ENCODE measurements at places on chromosomes 6 and 20. TPM values are rescaled to one million over a fixed set of nuclear protein-coding genes. Genes with fewer than 3 reads are reported as not detected.

- DNase-seq: no peak
Observed at GRCh38 chr6:5674141-5674540, 332.6 kb downstream of the NRN1 start.

DNA sequence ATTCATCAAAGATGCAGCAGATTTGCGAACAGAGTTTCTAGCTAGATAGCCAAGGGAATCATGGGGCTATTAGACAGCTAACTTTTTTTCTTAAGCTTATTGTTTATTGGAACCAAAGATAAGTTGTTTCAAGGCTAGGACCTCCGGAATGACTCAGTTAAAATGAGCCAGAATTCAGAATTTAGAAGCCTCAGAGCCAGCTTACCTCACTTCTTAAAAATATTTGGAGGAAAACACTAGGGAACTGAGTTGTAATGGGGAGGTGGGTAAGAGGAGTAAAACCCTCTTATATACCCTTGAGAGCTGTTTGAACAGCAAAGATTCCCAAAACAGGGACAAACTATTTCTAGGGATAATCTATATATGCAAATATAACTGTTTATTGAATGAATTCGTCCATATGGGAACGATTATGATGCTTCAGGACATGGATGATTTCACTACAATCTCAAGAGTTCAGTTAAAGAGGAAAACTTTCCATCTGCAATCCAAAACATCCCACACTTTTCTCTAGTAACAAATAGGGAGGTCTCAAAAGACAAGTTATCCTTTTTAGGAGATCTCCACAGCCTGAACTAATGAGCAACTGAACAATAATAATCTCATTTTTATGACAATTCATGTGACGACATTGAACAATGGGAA is 12.6 kb upstream of the CARMIL1 start:
- no peak for DNase-seq

DNA sequence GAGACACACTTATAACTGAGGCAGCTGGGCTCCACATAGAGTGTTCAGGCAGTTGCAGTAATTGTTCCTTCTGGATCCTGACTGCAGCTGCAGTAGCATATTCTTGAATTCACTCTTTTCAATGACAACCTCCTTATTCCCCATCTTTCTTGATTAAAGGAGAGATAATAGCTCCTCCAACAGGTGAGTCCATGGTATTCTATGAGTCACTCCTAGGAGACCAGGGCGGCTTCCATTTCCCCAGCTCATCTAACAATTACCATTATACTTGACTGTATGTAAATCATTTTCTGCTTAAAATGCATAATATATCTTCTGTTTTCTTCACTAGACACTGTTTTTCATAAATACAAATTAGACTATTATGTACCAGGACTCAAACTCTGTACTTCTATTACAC is 62.4 kb downstream of the TENT5A start:
- no peak for DNase-seq

- DNase-seq: no peak
Observed at GRCh38 chr20:51747182-51747911, 20.8 kb downstream of the ATP9A start.

GRCh38 chr6:149750136-149750609 is 632 bp downstream of the PCMT1 start:
- DNase-seq: peak; percentile 61

- DNase-seq: no peak
Observed at GRCh38 chr6:146336191-146336590, 207.4 kb upstream of the RAB32 start.

GRCh38 chr6:145569140-145569539 is 166.2 kb downstream of the EPM2A start:
- DNase-seq: no peak

DNA sequence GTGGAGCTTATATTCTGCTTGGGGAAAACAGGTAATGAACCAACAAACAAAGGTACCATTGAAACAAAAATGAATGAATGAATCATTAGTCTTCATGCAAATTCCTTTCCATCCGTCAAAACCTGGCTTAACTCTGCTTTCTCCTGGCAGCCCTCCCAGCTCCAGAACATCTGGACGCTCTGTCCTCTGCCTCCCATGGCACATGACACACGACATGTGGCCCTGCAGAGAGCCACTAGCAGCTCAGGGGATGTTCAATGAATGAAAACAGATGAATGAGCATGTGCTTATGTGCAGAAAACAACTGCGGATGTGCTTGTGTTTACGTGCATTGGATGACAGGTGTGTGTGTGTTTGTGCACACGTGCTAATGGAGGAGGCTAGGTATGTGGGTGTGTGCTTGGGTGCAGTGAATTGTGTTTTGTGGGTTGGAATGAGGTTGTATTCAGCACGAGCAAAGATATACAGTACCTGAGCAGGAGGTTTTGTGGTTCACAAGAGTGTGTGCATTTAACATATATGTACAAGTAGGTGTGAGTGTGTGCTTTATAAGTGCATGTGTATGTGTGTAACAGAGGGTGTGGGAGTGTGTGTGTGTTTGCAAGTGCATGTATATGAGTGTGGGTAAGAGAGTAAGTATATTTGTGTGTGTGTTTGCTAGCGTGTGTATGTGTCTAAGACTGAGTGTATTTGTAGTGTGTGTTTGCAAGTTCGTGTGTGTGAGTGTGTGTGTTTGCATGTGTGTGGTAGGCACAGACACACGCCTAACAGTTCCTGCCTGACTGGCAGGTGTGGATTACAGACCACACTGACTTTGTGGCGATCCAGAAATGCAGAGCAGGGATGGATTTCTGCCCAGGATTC is 374.1 kb upstream of the SULF2 start:
- DNase-seq: no peak

GRCh38 chr6:157239671-157240058 is 83.7 kb downstream of the TMEM242 start:
- DNase-seq: no peak

- DNase-seq: no peak
Observed at GRCh38 chr20:37866051-37866450, 36.9 kb upstream of the VSTM2L start.

DNA sequence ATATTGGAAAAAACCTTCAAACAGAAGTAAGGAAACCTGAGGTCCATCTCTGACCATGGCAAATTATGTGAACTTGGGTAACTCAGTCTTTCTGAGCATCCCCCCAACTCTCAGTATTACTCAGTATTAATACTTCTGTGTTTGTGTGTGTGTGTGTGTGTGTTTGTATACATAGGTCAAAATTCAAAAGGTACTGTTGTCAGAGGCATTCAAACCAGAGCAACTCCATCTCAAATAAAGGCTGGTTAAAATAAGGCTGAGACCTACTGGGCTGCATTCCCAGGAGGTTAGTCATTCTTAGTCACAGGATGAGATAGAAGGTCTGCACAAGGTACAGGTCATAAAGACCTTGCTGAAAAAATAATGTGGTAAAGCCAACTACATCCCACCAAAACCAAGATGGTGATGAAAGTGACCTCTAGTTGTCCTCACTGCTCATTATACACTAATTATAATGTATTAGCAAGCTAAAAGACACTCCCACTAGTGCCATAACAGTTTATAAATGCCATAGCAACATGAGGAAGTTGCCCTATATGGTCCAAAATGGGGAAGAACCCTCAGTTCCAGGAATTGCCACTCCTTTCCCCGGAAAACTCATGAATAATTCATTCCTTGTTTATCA is 33.3 kb upstream of the SLC22A16 start:
- DNase-seq: no peak

DNA sequence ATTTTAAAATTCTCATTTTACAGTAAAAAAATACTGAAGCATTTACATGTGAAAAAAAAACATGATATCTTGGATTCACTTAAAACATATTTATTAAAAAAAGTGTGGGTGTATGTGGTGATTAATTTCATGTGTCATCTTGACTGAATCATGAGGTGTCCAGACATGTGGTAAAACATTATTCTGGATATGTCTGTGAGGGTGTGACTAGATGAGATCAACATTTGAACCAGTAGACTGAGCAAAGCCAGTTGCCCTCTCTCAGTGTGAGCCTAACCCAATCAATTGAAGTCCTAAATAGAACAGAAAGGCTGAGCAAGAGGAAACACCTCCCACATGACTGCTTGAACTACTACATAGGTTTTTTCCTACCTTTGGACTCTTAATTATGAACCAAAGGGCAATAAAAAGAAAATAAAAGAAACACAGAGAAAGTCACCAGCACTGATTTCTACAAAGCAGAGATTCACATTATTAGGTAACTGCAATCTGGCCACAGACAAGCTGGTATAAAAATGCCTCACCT is 90.5 kb upstream of the VGLL2 start:
- DNase-seq: no peak

GRCh38 chr20:59598625-59599310 is 5.6 kb upstream of the PHACTR3 start:
- no peak for DNase-seq

DNA sequence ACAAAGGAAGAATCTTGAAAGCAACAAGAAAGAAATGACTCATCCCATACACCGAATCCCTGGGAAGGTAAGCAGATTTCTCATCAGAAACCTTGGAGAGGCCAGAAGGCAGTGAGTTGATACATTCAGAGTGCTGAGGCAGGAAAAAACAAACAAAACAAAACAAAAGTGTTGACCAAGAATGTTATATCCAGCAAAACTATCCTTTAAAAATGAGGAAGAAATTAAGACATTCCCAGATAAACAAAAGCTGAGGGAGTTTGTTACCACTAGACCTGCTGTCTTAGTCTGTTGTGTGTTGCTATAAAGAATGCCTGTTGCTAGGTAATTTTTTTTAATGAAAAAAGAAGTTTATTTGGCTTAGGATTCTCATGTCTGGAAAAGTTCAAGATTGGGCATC is 33.7 kb upstream of the PPP1R3G start:
- no peak for DNase-seq

DNA sequence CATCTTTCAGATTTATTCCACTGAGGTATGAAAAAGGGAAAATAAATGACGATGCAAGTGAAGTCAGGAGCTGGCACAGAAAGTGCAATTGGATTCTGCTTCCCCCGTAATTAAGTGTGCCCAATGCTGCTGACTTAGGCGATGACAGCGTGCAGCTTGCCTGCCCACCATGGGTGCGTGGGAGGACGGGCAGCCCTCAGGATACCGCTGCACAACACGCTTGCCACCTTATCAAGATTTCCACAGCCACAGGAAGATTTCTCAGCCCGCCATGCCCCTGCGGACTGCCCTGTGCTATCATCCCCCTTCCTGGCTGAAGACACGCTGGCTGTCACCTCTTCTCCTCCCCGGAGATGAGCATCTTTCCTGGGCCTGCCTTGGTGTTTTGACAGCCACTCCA is 103.3 kb upstream of the BACH2 start:
- no peak for DNase-seq

GRCh38 chr20:16007962-16008361 is 565.3 kb downstream of the KIF16B start:
- DNase-seq: no peak

GRCh38 chr6:150271501-150272263 is 97.1 kb upstream of the IYD start:
- no peak for DNase-seq

GRCh38 chr6:48474830-48475229 is 363.8 kb upstream of the PTCHD4 start:
- no peak for DNase-seq

DNA sequence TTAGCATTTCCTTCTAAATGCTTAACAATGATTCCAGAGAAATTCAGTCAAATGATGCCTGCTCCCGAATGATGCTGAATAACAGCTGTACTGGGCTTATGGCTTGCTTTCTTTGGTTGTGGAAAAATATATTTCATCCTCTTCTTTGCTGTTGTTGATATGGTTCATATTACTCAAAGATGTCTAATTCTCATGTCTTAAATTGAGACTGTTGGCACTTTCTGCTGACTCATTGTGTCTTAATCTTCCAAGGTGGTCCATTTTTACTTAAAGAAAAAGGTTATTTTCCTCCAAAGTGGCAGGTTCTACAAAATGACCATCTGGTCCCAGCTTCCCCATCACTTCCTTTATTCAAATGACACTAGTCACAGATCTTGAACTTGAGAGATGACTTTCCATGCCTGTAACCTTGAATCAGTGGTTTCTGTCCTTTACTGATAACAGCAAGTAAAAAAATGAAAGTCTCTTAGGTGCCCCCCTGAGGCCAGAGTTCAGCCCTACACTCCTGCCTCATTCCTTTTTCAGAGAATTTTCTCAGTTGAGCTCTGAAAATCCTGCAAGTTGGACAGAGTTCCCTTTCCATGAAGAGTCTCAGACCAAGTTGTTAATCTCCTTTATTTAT is 6.9 kb downstream of the SNAP25 start:
- no peak for DNase-seq

- no peak for DNase-seq
Observed at GRCh38 chr6:140460267-140460666, 1085.8 kb upstream of the CITED2 start.

DNA sequence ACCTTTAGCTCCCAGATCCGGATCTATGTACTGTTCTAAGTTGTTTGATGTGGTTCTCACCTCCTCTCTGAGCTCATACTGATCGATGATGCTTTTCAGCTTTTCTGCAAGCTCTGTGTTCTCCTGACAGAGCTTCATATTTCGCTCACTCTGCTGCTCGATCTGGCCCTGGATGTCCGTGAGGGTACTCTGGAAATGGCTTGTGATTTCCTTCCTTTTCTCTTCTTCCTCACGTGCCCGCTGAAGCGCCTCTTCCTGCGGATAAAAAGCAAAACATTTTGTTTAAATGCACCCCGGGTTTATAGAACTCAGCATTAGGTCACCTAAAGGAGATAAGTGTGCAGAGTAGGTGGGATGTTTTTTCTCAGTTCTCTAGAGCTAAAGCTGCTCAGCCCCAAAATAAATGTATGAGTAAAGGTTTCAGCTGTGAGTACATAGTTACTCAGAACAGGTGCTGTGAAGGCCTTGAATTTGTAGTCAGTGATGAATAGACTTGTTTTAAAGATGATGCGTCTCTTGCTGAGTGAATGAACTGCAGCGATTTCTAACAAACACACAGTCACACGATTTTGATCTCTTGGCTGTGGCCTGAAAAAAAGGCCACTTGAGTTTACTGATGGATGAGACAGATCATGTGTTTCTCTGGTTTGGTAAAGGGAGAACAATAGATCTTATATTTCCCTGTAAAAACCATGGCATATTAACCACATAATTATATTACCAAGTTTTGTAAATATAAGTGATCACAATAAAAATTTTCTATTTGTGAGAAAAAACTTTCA is 29.1 kb downstream of the TXLNB start:
- no peak for DNase-seq

The GLP1R gene
- total RNA-seq: 5.7 TPM

The PLN gene
- 3,015 TPM for total RNA-seq

The MBOAT1 gene
- 3.3 TPM for total RNA-seq

The CYP24A1 gene
- not detected for total RNA-seq

The ACTL10 gene
- 0.17 TPM for total RNA-seq

The PXT1 gene
- total RNA-seq: 0.59 TPM

The TUBB2B gene
- total RNA-seq: 1.2 TPM

The MEI4 gene
- total RNA-seq: 0.36 TPM

The C2 gene
- 6.4 TPM for total RNA-seq

The CPXM1 gene
- total RNA-seq: 21.5 TPM

The C6orf132 gene
- 1.8 TPM for total RNA-seq

Data from heart left ventricle (tissue), 16 donors.